KG1 (cell line): ENCODE measurements at places on chromosomes 11 and 22.

DNA sequence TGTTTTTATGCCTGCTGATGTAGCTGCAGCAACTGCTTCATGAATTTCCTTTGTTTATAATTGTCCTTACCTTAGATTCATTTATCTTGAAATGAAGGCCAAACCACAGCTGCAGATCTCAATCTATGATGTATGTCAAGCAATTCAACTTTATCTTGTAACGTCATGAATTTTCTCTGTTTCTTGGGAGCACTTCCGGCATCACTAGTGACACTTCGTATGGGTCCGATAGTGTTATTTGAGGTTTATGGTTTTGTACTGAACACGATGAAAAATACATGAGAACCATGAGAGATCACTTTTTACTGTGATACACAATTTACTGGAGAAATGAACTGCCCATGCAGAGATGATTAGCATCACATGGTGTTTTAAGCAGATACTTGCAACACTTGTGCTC lies 98.5 kb downstream of the CSTPP1 start:
- no peak for DNase-seq

- no peak for DNase-seq
Measured at GRCh38 chr22:35349704-35350538, 31.0 kb upstream of the HMOX1 start.

GRCh38 chr22:37166675-37167066 lies 17.0 kb upstream of the IL2RB start:
- DNase-seq, result peak; percentile 41

DNA sequence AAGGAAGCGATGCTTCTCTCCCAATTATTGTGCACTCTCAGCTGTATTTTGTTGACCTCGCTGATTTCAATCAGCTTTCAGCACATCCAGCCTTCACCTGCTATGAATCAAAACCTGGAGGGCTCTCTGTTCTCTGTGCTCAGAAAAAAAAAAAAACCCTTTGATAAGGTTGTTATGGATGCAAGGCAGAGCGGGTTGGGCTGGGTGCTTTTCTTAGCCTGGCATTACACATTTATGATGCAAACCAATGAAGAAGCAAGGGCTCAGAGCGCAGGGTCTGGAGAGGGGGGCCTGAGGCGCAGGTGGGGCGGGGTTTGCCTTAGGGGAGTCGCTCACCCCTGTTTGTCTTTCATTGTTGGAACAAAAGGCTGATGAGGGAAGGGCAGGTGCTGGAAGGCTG lies 86.0 kb upstream of the CADM1 start:
- no peak for DNase-seq

GRCh38 chr11:70064726-70065317 lies 13.3 kb upstream of the ANO1 start:
- DNase-seq, result no peak

- no peak for DNase-seq
Measured at GRCh38 chr11:12449961-12450715, 72.8 kb downstream of the PARVA start.

DNA sequence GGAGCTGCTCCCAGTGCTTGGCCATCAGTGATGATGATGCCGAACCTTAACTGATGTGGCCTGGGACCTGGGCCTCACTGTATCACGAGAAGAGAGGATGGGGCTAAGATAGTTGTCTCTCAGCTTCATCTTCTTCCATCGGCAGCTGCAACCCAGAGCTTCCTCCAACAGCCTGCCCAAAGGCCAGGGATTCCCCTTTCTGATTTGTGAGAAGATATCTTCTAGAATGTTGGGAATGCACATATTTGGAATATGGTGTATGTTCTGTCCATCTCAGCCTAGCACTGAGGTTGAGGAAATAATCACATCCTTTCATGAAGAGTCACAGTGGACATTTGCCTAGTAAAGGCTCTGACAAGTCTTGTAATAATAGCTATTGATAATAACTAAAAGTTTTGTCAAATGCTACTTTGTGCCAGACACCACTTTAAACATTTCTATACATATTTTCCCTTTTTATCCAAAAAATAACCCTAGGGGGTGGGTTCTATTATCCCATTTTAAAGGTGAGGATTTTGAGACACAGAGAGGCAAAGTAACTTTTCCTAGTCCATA lies 73.1 kb downstream of the COMMD9 start:
- DNase-seq, result no peak

DNA sequence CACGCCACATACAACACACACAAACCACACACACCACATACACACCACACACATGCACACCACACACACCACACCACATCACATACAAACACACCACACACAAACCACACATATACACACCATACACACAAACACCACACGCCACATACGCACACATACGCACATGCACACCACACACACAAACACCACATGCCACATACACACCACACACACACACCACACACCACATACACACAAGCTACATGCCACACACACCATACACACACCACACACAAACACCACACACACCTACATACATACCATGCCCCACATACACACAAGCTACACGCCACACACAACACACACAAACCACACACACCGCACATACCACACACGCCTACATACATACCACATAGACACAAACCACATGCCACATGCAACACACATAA lies 15.7 kb upstream of the TH start:
- no peak for DNase-seq

- DNase-seq, result no peak
Measured at GRCh38 chr11:70054004-70054403, 24.1 kb upstream of the ANO1 start.

GRCh38 chr11:26914968-26915367 lies 78.9 kb upstream of the FIBIN start:
- DNase-seq, result no peak

- no peak for DNase-seq
Measured at GRCh38 chr11:102421261-102421660, 31.3 kb downstream of the TMEM123 start.

GRCh38 chr11:77569676-77570070 lies 20.1 kb upstream of the AQP11 start:
- DNase-seq, result no peak

DNA sequence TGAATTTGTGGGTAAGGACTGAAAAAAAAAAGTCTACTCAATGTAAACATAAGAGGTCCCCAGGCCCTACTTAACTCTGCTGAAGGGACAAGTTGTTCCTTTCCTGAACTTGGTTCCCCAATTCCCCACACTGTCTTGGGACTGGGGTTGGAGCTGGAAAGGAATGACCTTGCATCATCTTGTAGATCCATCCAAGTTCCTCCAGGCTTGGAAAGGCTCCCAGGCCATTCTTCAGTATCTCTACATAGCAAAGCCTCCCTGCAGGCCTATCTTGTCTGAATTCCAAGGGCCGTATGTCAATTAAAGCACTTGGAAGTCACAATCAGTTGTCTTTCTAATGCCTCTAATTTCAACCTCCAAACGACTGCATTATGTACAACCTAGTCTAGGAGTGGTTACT lies 361.2 kb downstream of the TMEM135 start:
- DNase-seq, result no peak

- no peak for DNase-seq
Measured at GRCh38 chr11:8723711-8724110, 41.1 kb downstream of the RPL27A start.

DNA sequence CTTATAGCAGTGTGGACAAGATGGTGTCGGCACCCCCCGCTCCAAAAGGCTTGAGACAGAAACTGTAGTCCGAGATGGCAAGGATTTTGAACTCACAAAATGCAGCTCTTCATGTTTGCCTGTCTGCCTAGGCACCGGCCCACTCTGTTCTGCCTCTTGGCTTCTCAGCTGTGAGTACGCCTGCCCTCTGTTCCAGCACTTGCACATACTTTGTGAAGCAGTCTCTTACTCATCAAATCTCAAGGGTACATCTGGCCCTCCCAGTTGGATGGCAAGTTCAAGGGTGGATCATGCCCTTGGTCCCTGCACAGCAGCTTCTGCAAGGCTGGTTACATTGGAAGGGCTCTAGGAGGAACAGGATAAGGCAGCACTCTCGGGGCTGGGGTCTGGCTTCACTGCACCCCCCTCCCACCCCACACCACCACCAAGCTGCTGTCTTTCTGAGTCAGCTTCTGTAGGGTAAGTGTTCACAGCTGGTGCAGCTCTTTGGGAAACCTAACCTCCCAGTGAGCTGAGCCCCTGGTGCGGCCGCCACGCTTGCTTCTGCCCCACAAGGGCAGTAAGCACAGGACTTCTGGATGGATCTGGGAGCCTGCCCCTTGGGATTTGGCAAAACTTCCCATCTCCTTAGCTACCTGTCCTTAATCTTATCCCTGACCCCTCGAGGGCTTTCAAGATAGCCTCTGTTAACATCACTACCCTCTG lies 37.2 kb downstream of the FAM83F start:
- DNase-seq, result no peak

DNA sequence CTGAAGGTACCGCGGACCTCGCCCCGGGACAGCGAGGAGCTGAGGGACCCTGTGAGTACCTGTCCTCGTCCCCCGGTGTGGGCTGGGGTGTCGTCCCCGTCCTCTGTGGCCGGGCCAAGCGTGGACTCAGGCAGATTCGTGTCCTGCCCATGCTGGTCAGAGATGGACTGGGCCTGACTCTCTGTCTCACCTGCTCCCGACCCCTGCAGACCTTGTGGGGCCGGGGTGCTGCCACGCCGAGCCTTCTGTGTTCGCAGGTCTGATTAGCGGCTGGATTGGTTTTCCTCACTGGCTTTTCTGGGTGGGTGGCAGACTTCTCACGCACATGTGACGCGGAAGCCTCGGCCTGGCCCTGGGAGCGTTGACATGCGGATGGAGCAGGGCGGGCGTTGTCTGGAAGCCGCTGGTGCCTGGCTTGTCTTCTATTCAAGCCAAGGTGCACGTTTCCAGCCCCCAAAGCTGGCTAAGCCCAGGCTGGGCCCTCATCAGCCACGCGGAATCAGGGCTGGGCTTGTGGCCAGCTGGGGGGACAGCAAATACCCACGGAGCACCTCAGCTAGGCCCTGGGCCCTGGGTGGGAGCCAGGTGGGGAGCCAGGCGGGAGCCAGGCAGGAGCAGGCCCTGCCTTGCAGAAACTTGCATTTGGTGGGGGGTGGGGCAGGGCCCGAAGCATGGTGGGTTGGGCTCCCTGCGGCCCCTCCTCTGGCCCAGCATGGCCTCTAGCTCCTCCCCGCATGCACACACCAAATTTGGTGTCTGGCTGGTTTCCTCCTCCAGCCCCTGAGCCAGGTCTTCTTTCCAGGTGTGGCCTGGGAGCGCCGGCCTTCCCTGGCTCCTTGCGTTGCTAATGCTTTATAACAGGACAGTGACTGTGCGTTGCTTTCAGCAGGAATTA lies 7.0 kb downstream of the GRAMD4 start:
- DNase-seq, result no peak
